H4 (cell line): ENCODE measurements at places on chromosomes 7 and 10.

- no peak for DNase-seq
These were observed 38.7 kb upstream of the CDK1 start for GRCh38 chr10:60739558-60739957.

GRCh38 chr10:13871011-13871410 is 284.2 kb downstream of the PRPF18 start:
- no peak for DNase-seq

GRCh38 chr10:77043420-77043763 is 594.2 kb downstream of the KCNMA1 start:
- DNase-seq, result no peak

DNA sequence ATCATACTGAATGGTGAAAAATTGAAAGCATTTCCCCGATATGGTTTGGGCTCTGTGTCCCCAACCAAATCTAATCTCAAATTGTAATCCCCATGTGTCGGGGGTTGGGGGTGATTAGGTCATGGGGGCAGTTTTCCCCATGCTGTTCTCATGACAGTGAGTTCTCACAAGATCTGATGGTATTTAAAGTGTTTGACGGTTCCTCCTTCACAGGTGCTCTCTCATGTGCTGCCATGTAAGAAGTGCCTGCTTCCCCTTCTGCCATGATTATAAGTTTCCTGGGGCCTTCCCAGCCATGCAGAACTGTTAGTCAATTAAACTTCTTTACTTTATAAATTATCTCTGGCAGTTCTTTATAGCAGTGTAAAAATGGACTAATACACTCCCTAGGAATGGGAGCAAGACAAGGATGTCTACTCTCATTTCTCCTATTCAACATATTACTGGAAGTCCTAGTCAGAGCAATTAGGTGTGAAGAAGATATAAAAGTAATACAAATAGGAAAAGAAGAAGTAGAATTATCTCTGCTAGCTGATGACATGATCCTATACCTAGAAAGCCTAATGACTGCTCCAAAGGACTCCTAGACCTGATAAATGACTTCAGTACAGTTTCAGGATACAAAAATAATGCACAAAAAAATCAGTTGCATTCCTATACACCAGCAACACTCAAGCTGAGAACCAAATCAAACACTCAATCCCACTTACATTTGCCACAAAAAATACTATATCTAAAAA is 260.6 kb downstream of the RNLS start:
- DNase-seq, result no peak

- DNase-seq, result no peak
These were observed 297.9 kb upstream of the KLF6 start for GRCh38 chr10:4082861-4083260.
